B cell (primary cell): ENCODE measurements at places on chromosomes 7 and 10. TPM values are rescaled to one million over a fixed set of nuclear protein-coding genes. Genes with fewer than 3 reads are reported as not detected.

Gene LRRD1
- 0.15 and 0.17 TPM in 2 replicates for total RNA-seq

Gene GLCCI1
- 45.7 and 50.3 TPM in 2 replicates for total RNA-seq

Gene PTPRZ1
- total RNA-seq: not detected in 2 replicates

Gene ZNF727
- 0.83 and 1.2 TPM in 2 replicates for total RNA-seq

Gene OPALIN
- not detected in 2 replicates for total RNA-seq

Gene LIPF
- not detected in 2 replicates for total RNA-seq

Gene SNCG
- not detected in 2 replicates for total RNA-seq

Gene ASB10
- not detected in 2 replicates for total RNA-seq

Gene SPDYE1
- 0.10 TPM in 1 of 2 replicates, not detected in the other for total RNA-seq

Gene NEUROD6
- not detected in 2 replicates for total RNA-seq

Gene ADCYAP1R1
- total RNA-seq: not detected in 2 replicates

Gene ARHGEF35
- total RNA-seq: 2.1 and 4.2 TPM in 2 replicates
